ENCODE measurements at places on chromosomes 7 and 10.

DNA sequence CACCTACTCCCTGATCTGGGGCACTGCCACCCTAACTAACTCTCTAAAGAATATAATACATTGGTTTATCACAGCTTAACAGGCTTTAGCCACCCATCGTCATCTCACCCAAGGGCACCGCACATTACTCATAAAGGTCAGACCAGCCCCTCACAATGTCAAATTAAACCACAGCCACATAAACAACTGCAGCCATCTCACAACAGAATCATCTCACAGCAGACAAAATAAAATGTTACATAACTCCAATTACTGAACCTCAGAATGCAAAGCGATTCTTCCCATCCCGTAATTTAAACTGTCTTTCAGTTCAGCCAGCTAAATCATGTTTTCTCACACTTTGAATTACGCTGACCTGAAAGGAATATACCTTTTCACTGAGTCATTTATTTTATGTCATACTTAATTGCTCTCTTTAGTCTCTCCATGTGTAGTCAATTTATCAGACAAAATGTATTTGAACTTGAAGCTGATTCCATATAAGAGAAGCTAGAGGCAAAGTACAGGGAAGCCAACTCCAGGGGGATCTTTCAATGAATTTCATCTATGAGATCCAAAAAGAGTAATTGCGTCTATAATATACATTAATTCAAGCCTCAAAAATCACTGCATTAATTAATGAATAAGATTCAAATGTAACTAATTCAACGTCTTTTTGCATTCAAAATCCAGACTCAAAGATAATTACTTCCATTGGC is 96.9 kb upstream of the NEBL start:
- no peak overlapping the region for H3K4me3 ChIP-seq
- no peaks in the 10 kb centered on the region for H3K4me1 ChIP-seq
- no peaks in the 10 kb centered on the region for H3K36me3 ChIP-seq

DNA sequence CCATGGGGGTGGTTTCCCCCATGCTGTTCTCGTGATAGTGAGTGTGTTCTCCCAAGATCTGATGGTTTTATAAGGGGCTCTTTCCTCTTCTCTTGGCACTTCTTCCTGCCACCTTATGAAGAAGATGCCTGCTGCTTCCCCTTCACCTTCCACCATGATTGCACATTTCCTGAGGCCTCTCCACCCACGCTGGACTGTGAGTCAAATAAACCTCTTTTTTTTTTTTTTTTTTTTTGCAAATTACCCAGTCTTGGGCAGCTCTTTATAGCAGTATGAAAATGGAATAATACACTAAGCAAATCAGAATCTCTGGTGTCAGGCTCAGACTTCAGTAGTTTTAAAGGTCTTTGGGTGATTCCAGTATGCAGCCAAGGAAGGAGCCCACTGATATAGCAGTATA is 28.2 kb downstream of the TAS2R41 start:
- no peaks in the 10 kb centered on the region for H3K36me3 ChIP-seq
- no peaks in the 10 kb centered on the region for H3K27me3 ChIP-seq
- H3K4me1 ChIP-seq: no peaks in the 10 kb centered on the region
- no peak for DNase-seq
- H3K4me3 ChIP-seq: no peak overlapping the region

- no peak overlapping the region for H3K4me3 ChIP-seq
- no peaks in the 10 kb centered on the region for H3K27me3 ChIP-seq
- no peak for DNase-seq
- H3K27ac ChIP-seq: no peak overlapping the region
- H3K36me3 ChIP-seq: no peaks in the 10 kb centered on the region
Measured at GRCh38 chr10:63603709-63604445, 82.7 kb downstream of the REEP3 start.

- H3K27ac ChIP-seq: no peak within 1 kb of the TSS
- no peaks in the 10 kb centered on the region for H3K36me3 ChIP-seq
- H3K4me1 ChIP-seq: no peaks in the 10 kb centered on the region
- DNase-seq: no peak
- H3K27me3 ChIP-seq: peaks cover 8% of the 10 kb centered on the region
- no peak within 1 kb of the TSS for H3K4me3 ChIP-seq
Measured at GRCh38 chr7:86643561-86644281, at the start of gene GRM3. TSS of gene GRM3 (plus strand) at chr7:86643909. CDS start at chr7:86765146, 121,237 bp downstream.

DNA sequence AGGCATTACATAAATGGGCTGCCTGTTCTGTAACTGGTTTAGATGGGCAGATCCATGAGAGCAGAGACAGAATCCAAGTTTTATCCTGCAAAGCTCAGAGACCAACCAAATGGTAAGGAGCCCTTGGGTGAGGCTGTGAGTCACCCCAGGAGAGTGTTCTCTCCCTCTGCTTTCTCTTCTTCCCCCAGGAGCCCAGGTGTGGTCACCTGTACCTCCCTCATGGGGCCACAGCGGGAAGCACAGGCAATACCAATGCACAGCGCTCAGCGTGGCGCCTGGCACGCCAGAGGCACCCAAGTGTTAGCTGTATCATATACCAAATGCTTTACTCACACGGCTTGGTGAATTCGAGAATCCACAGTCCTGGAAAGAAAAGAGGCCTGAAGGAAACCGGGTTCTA is 39.4 kb downstream of the CTBP2 start:
- no peaks in the 10 kb centered on the region for H3K27me3 ChIP-seq
- no peaks in the 10 kb centered on the region for H3K36me3 ChIP-seq
- DNase-seq: no peak
- H3K4me3 ChIP-seq: no peak overlapping the region

- H3K4me1 ChIP-seq: no peaks in the 10 kb centered on the region
- H3K27me3 ChIP-seq: no peaks in the 10 kb centered on the region
- no peak overlapping the region for H3K4me3 ChIP-seq
Measured at GRCh38 chr7:11153694-11154093, 180.0 kb downstream of the PHF14 start.

DNA sequence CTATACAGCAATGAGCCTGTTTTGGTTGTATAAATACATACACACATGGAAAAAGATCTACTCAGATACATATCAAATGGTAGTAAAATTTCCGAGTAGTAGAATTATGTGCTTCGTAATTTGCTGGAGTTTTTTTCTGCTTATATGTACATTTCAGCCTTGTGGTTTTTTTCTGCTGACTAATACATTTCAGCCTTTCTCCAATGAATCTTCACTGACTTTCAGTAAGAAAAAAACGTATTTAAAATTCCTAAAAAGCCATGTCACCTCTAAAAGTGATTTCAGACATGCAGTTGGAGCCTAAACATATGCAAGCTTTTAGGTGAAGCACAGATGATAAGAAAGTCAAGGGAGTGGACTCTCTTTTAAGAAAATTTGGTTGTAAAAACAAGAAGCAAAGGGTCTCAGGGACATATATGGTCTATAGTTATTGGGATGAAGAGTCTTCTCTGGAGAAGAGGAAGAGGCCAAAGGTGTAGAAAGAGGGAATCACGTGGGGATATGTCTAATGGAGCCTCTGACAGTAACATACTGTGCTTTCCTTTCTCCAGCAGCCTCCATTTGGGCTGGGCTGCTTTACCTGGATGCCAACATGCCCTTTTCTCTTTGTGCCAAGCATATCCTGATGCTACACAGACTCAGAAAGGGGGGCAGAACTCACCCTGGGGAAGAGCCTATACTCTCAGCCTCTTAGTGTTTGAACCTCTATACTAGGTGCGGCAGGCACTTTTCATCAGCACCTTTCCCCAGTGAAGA is 2.4 kb downstream of the AMPH start:
- DNase-seq: no peak
- H3K36me3 ChIP-seq: no peaks in the 10 kb centered on the region
- no peak overlapping the region for H3K27ac ChIP-seq
- H3K4me3 ChIP-seq: no peak overlapping the region
- H3K4me1 ChIP-seq: no peaks in the 10 kb centered on the region

GRCh38 chr10:117441812-117442443 is 66.7 kb upstream of the PDZD8 start:
- no peaks in the 10 kb centered on the region for H3K4me1 ChIP-seq

- H3K27me3 ChIP-seq: no peaks in the 10 kb centered on the region
- H3K4me3 ChIP-seq: no peak overlapping the region
- H3K36me3 ChIP-seq: no peaks in the 10 kb centered on the region
- peaks cover 48% of the 10 kb centered on the region for H3K4me1 ChIP-seq
- H3K27ac ChIP-seq: peak overlapping the region; percentile 96
Measured at GRCh38 chr10:104330168-104331110, 7.8 kb downstream of the ITPRIP start.

GRCh38 chr10:31769564-31769963 is 159.1 kb downstream of the ARHGAP12 start:
- no peak overlapping the region for H3K4me3 ChIP-seq
- H3K4me1 ChIP-seq: no peaks in the 10 kb centered on the region
- no peak overlapping the region for H3K27ac ChIP-seq

GRCh38 chr7:110105840-110106239 is 985.1 kb upstream of the LRRN3 start:
- DNase-seq: no peak
- H3K4me1 ChIP-seq: no peaks in the 10 kb centered on the region
- H3K27ac ChIP-seq: no peak overlapping the region

DNA sequence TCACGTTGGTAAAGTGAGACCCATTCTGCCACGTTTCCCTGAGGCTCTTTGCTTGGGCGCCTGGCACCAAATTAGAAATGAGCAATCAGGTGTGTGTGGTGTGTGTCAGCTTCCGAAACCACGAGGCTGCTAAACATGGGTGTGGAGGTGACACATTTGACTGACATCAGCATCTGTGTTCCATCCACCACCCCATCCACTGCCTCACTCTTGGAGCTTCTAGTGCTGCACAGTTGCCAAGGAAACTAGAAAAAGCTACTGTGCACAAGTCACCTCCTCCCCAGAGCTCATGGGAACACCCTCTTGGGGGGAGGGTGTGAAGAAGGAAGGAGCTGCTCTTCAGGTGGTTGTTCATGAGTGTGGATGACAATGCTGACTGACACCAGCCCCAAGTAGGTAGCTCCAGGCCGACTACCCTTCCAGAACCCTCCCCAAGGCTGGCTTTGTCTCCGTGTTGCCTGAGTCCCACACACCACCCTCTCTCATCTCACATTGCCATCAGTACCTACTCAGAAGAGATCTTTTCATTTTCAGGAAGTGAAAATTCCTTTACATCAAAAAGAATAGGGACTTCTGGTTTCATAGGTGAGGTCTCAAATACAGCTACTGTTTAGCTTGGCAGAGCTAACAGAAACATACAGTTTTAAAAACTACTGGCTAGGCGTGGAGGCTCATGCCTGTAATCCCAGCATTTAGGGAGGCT is 152.2 kb downstream of the TMEM178B start:
- DNase-seq: no peak
- H3K36me3 ChIP-seq: no peaks in the 10 kb centered on the region
- no peaks in the 10 kb centered on the region for H3K4me1 ChIP-seq

- H3K4me3 ChIP-seq: no peak overlapping the region
- H3K4me1 ChIP-seq: no peaks in the 10 kb centered on the region
- H3K27me3 ChIP-seq: no peaks in the 10 kb centered on the region
- H3K27ac ChIP-seq: no peak overlapping the region
- H3K36me3 ChIP-seq: no peaks in the 10 kb centered on the region
Measured at GRCh38 chr7:129437190-129437589, 3.0 kb downstream of the STRIP2 start.

GRCh38 chr7:111878785-111879184 is 316.5 kb upstream of the IMMP2L start:
- H3K27me3 ChIP-seq: no peaks in the 10 kb centered on the region
- no peak for DNase-seq
- no peaks in the 10 kb centered on the region for H3K4me1 ChIP-seq
- H3K4me3 ChIP-seq: no peak overlapping the region
- no peak overlapping the region for H3K27ac ChIP-seq
- H3K36me3 ChIP-seq: no peaks in the 10 kb centered on the region

GRCh38 chr7:2198760-2199159 is 34.0 kb downstream of the MAD1L1 start:
- peaks cover 10% of the 10 kb centered on the region for H3K4me1 ChIP-seq
- H3K27me3 ChIP-seq: no peaks in the 10 kb centered on the region
- H3K4me3 ChIP-seq: no peak overlapping the region
- DNase-seq: no peak
- H3K27ac ChIP-seq: no peak overlapping the region

DNA sequence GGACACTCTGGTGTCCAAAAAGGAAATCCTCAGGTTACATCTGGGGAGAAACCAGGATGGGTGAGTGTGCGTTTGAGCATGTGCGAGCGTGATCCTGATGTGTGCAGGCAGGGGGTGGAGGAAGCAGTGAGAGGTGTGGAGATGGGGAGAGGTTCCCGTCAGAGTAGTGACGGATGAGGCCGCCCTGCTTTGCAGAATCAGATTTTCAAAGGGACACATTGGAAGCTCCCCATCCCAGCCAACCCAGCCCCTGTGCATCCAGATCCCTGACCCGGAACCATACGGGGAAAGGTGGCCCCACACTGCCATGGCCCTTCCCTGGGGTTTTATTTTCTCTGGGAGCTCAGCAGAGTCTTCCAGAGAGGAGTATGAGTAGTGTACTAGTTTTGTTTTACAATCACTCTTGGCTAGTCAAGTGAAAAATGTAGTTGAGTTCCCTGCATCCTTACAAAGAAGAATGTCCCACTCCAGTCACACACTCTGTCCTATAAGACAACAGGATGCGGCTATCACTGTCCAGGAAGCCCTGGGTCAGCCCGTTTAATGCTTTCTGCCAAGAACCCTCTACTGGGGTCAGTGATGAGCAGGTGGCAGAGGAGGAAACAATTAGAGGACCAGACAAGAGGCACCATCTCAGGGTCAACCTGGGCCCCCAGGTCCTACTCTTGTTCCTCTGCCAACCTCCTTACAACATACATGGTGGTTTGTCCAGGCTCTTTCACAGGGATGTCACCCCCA is 46.8 kb upstream of the PDLIM1 start:
- H3K4me1 ChIP-seq: no peaks in the 10 kb centered on the region
- no peak for DNase-seq
- H3K27me3 ChIP-seq: no peaks in the 10 kb centered on the region
- H3K36me3 ChIP-seq: no peaks in the 10 kb centered on the region
- no peak overlapping the region for H3K27ac ChIP-seq

- no peak for DNase-seq
- H3K4me3 ChIP-seq: no peak overlapping the region
- no peaks in the 10 kb centered on the region for H3K27me3 ChIP-seq
- H3K27ac ChIP-seq: no peak overlapping the region
- H3K4me1 ChIP-seq: peaks cover 7% of the 10 kb centered on the region
Measured at GRCh38 chr10:101006593-101007098, 7.0 kb downstream of the LZTS2 start.

- H3K27ac ChIP-seq: peak overlapping the region; percentile 49
- no peaks in the 10 kb centered on the region for H3K36me3 ChIP-seq
- DNase-seq: no peak
- H3K4me1 ChIP-seq: peaks cover 4% of the 10 kb centered on the region
- H3K27me3 ChIP-seq: no peaks in the 10 kb centered on the region
Measured at GRCh38 chr7:55086413-55087201, 67.8 kb downstream of the EGFR start.

- H3K36me3 ChIP-seq: no peaks in the 10 kb centered on the region
- no peaks in the 10 kb centered on the region for H3K4me1 ChIP-seq
Measured at GRCh38 chr7:64849250-64849923, 53.7 kb upstream of the ZNF273 start.

GRCh38 chr10:27531336-27531847 is 27.3 kb downstream of the RAB18 start:
- H3K27ac ChIP-seq: no peak overlapping the region
- no peaks in the 10 kb centered on the region for H3K36me3 ChIP-seq
- DNase-seq: no peak
- H3K27me3 ChIP-seq: no peaks in the 10 kb centered on the region

- H3K27ac ChIP-seq: no peak overlapping the region
- no peak overlapping the region for H3K4me3 ChIP-seq
- no peaks in the 10 kb centered on the region for H3K27me3 ChIP-seq
Measured at GRCh38 chr10:3806603-3807002, 21.6 kb upstream of the KLF6 start.

- H3K27ac ChIP-seq: no peak overlapping the region
- no peaks in the 10 kb centered on the region for H3K36me3 ChIP-seq
- H3K4me3 ChIP-seq: no peak overlapping the region
- no peaks in the 10 kb centered on the region for H3K27me3 ChIP-seq
- H3K4me1 ChIP-seq: no peaks in the 10 kb centered on the region
Measured at GRCh38 chr7:102828286-102828685, 79.5 kb downstream of the FAM185A start.

Data from prostate gland (tissue), 2 donors.